ENCODE measurements at places on chromosomes 7 and 10. TPM values are rescaled to one million over a fixed set of nuclear protein-coding genes. Genes with fewer than 3 reads are reported as not detected.

GPR146 gene
- 2.0 TPM for total RNA-seq

DNA sequence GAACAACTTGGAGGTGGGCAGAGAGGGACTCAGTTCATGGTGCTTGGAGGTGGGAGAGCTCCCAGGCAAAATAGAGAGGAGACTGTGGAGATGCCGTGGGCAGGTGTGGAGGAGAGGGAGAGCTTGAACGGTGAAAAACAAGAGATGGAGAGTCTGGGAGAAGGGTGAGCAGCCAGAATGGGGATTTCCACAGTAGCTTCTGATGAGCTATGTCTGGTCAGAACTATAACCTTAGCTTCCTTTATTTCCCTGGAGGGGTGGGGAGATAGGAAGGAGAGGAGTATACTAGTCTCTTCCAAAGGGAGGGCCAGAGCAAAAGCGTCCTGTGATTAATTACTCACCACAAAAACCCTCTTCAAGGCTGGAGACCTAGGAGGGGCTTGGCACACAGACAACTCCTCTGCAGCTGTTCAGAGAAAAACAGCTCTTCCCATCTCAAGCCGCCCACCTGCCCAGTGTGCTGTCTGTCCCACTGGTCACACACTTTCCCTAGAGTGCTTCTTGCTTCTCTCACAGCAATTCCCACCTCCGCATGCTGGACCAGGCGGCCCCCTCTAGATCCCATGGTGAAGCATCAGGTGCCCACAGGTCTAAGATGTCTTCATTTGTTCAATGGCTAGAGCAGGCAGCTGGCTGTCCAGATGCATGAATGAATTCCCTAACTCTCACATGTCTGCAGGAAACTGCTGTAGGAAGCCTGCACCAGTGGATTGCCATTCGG lies 41.9 kb downstream of the TAS2R41 start:
- ATAC-seq = no peak

GRCh38 chr7:157407512-157408257 lies 70.9 kb downstream of the DNAJB6 start:
- ATAC-seq = no peak

DNA sequence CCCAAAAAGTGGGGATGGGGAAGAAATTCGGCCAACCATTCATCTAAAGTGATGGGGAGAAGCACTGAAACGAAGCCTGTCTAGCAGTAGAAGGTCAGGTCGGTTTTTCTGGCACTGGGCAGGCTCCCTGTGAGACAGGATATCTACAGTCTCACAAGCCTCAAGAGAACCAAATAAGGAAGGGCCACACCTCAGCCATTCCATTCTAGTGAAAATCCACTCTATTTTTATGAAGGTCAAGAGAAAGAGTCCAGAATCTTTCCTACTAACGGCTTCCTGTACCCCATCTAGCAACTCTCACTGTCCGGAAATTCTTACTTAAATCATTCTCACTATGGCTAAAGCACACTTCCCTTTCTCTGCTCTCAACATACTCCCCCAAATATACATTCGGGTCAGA lies 267.1 kb downstream of the PRPF18 start:
- ATAC-seq = no peak

GRCh38 chr10:118809357-118810220 lies 54.8 kb upstream of the CACUL1 start:
- ATAC-seq = no peak

DNA sequence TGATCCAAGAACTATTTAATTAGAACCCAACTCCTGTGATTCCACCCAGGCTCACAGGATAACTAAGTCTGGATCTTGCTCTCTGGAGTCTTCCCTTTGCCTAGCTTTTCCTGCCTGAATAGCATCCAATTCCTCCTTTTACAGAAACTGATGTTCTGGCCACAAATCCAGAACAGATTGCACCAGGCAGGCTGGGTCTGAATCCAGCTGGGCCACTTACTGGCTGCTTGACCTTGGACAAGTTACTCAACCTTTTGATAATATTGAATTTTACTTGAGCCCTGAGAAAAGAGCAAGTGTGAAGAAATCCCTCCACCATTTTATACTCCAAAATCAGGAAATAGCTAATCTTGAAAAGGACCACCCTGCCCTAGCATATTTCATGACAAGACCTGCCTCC lies 55.5 kb upstream of the SLC35G1 start:
- ATAC-seq = no peak

DNA sequence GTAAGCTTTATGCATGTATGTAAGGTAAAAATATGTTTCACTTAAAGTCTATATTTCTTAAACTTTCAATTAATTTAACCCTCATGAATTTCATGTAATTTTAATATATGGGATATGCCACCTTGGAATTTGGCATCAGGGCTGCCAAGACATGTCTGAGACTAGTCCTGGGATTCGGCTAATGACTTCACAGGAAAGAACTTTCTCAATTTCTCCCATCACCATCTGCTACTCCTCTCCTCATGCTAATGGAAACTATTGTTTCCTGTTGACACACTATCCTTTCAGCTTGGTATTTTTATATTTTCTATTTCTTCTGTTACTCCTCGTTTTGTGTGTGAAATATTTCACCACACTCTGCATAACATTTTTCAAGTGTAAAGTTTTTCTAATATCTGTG lies 205.9 kb downstream of the ARL4A start:
- no peak for ATAC-seq

Data from activated T-helper 17 cell treated with anti-CD3 and anti-CD28 coated beads, Interleukin-2, amount 50 U/mL, for 72 hours (primary cell).